SK-N-DZ (cell line): ENCODE measurements at places on chromosomes 2 and 18.

DNA sequence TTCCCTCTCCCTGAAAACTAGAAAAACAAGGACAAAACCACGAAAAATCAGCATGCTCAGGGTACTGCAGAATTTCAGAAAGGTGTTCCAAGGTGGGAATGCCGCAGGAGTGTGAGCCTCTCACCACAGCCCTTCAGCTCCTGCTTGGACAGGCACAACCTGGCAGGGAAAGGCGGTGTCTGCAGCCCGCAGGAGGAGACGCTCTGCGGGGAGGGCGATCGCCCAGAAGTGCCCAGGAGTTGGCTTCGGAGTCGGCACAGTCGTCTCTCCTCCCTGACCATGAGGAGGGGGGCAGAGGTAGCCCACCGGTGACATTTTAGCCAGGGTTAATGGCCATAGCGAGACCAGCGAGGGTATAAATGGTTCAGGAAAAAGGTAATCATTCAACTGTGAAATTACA lies 57.2 kb downstream of the TMEM18 start:
- DNase-seq, result no peak

DNA sequence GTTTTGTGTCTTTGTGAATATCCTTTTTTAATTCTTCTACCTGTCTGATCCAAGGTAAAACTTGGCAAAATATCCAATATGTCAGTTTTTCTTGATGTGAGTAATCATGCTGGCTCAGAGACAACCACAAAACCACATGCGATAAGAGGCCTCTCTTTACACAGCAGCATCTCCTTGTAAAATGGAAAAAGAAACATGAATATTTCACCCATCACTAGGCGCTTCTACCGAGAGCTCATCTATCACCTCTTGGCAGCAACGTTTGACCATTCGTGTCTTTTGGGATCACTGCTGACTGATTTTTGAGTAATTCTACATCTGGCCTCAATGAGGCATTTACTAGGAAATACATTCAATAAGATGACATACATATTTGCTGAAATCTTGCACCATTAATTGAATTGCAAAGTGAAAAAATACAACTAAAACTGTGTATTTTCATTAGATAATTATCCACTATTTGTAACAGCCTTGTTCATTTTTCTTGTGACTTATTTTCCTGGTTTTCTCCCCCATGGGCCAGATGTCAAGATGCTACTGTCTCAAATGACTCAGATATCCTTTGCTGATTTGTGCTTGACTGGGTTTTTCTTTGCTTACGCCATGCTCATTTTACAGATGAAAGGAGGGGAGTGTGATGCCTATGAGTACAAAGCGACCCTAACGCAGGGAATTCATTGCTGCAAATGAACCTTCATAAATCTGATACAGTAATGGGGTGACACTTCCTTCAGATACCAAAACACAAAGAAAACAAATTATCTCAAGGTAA lies 467.5 kb downstream of the FBXO15 start:
- DNase-seq, result no peak

- DNase-seq, result no peak
Observed at GRCh38 chr2:43240766-43241150, 14.4 kb upstream of the ZFP36L2 start.

- no peak for DNase-seq
Observed at GRCh38 chr18:27717816-27718215, 459.1 kb downstream of the CDH2 start.

- DNase-seq, result no peak
Observed at GRCh38 chr2:8671802-8672201, 10.1 kb upstream of the ID2 start.

DNA sequence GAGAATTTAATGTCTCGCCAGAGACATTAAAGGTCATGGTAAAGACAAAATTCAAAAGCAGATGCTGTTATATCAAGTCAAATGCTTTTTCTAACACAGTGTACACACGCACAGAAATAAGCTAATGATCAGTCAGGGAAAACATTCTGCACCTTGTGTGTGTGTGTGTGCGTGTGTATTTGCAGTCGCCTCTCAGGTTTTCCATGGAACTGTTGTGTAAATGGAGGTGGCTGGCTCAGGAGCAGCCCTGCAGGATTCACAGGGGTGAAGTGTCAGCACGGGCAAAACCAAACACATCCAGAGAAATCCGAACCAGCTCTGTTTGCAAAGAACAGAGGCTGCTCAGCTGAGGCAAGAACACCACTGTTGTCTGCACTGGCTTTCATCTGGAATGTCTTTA lies 76.2 kb upstream of the YWHAQ start:
- no peak for DNase-seq

DNA sequence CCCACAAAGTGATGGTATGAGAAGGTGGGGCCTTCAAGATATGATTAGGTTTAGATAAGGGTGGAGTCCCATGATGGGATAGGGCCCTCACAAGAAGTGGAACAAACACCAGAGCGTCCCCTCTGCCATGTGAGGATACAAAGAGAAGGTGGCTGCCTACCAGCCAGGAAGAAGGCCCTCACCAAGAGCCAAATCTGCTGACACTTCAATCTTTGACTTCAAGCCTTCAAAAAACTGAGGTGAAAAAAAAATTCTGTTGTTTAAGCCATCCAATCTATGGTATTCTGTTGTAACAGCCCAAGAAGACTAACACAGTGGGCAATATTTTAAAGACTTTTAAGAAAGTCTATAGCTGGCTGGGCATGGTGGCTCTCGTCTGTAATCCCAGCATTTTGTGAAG lies 522.1 kb downstream of the NRXN1 start:
- DNase-seq, result no peak

DNA sequence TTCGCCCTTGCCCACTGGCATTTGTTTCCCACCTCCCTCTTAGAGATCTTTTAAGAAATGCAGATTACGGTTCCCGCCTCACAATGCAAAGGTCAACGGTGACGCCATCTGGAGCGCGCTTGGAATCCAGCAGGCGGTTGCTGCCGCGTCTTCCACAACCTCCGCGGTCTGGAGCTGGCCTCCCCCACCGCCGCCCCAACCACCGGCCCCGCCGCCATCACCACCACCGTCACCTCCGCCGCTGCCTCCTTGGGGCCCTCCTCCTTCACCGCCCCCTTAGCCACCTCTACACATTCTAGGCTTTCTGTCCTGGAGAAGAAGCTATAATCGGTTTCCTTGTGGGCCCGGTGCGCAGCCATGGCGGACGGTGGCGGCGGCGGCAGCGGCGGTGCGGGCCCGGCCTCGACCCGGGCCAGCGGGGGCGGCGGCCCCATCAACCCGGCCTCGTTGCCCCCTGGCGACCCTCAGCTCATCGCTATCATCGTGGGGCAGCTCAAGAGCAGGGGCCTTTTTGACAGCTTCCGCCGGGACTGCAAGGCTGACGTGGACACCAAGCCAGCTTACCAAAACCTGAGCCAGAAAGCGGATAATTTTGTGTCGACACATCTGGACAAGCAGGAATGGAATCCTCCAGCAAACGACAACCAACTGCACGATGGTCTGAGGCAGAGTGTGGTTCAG lies at the start of gene BOD1L2:
Gene BOD1L2, plus strand, starts transcription at position 132 of the 681 bp plus-strand sequence. Its CDS starts 226 bp downstream, at position 358.
- no peak for DNase-seq

DNA sequence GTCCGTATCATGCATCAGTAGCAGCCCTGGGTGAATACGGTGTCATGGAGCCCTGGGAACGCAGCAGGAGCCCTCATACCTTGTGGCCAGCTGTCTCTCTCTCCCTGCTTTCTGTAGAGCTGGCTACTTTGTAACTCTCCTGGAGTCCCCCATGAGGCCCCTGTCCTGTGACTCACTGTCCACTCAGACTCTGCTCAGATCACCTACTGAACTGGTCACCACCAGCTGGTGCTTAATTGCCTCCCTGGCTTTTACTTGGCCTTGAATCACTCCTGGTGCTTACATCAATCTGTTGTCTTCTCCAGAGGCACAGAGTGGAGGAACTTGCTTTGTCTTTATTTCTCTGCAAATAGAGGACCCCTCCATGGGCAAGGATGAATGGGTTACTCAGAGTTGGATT lies 172.7 kb downstream of the HRH4 start:
- no peak for DNase-seq

DNA sequence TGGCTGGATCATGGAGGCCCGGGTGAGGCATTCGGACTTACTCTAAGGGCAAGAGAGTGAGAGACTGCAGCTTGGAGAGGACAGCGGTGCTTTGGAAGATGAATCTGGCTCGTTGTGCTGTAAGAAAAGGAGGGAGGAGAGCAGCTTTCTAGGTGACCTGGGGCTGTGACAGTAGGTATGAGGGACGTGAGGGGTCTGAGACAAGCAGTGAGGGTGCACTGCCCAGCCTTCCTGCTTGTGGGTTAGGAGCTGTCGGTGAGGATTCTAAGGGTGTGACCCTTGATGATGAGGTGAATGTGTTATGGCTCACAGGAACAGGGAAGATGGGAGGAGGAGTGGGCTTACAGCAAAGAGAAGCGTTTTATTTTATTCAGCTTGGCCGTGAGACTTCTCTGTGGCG lies 27.1 kb upstream of the RHOB start:
- no peak for DNase-seq

GRCh38 chr2:66925128-66925527 lies 472.0 kb upstream of the ETAA1 start:
- no peak for DNase-seq

GRCh38 chr2:222358876-222359275 lies 60.1 kb upstream of the PAX3 start:
- DNase-seq, result no peak

- DNase-seq, result no peak
Observed at GRCh38 chr2:110104025-110104771, 11.4 kb downstream of the MALL start.

DNA sequence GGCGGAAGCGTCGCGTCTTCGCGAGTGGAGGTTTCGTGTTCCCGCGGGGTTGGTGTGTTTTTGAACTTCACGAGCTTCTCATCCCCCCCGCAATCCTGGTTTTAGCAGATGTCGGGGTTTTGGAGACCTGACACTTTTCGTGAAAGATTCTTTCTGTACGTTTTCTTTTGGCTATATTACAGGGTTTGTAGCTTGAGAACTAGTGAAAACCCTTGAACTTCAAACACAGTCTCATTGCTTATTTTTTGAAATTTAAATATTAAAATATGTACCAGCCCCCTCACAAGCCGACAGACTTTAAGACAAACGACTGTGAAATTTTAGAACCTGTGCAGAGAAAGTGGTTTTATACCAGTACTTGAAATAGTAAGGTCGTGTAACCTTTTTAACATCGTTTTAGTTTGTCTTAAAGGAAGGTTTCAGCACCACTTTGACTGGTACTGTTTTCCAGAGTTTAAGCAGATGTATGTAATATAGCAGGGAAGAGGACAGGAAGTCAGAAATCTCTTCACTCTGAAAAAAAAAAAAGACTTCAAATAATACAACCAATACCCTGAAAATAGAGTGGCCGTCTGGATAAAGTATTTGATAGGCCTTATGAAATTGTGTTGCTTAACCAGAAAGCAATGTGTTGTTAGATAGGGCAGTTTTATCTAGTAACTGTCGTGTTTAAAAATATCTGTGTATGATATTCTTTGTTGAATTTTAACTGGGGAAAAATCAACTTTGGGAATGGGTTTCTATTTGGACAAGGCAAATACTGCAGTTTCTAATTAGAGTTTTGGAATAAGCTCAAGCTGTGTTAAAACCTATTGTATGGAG lies 1.4 kb downstream of the SPATS2L start:
- no peak for DNase-seq

DNA sequence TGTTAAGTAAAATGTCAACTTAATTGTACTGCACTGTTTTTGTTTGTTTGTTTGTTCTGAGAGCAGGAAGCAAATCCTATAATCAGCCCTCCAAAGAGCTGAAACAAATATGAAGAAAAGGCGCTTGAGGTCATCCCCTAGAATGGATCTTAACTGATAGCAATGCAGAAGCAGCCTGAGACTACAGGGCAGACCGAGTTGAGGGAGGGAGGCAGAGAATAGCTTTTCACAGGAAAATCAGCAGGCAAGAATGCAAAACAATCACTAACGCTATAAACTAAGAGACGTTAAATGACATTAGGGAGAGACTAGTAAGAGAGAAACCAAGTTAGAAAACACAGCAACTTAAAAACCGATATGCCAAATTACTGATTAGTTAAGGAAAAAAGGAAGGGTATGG lies 37.2 kb downstream of the GALNT1 start:
- no peak for DNase-seq

DNA sequence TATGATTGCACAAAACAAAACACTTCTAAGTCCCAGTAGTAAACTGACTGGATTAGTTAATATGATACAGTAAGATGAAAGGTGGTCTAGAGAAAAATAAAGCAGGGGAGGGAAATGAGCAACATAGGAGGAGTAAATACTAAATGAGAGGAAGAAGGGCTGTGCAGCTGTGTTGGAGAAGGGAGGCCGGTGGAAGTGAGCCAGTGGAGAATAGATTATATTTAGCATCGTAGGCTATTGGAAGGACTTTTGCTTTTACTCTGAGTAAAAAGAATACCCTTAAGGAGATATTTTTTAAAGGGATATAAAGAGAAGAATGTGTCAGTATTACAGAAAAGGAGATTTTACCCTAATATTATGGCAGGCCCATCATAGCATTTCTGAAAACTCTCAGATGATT lies 12.7 kb downstream of the WDR75 start:
- no peak for DNase-seq

DNA sequence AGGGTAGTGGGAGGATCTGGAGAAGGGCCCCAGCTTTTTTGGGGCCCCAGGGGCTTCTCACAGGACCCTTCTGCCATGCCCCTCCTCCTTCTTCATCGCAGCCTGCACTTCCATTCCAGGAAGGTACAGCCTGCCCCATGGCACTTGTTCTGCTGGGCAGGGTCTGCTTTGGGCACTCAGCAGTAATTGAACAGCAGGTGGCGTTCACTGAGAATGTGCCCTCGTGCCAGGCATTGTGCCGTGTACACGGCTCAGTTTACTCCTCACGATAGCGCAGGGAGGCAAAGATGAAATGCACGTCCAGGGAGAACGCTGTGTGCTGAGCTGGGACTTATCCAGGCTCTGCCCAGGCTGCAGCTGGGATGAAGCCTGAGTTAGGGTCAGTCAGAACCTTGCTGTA lies 54.8 kb upstream of the ASB18 start:
- DNase-seq, result no peak

DNA sequence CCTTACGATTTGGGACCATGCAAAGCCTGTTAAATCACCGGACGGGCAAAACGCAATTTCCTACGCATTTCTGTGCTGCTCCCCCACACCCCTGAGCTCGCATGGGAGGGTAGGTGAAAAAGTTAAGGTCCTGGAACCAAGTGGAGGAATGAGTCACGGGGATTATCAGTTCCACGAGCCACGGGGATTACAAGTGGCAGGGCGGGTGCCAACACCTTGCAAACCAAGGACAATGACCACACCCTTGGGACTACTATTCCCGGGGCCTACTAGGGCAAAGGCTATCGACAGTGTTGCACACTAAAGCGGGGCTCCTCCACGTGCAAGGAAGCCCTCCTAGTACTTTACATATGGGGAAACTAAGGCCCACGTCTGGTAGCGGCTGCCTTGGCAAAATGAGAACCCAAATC lies 447 bp downstream of the RETSAT start:
- no peak for DNase-seq
